ENCODE measurements at places on chromosomes 4 and X.
A peak's percentile ranks its signal among the peaks of the same experiment; 100 is the strongest.

DNA sequence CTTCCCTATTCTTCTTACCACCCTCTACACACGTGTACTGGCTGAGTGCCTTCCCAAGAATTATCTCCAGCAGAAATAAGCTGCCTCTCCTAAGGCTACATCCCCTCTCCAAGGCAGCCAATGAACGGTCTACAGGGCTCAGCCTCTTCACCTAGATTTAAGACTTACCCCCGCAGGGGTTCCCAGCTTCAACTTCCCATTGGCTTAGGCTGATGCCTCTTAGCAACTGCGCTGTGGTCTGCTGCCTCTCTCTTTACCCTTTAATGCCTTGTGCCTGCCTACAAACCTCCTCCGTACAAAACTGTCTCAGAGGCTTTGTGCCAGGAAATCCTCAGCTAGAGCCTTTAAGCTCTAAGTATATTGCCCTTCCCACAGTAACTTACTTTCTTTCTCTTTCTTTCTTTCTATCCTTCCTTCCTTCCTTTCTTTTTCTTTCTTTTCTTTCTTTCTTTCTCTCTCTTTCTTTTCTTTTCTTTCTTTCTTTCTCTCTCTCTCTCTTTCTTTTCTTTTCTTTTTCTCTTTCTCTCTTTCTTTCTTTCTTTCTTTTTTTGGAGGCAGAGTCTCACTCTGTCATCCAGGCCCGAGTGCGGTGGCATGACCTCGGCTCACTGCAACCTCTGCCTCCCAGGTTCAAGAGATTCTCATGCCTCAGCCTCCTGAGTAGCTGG, 15.1 kb upstream of the PIGA start:
- DNase-seq: no peak

GRCh38 chr4:147327322-147327721, 153.6 kb upstream of the EDNRA start:
- DNase-seq: no peak

DNA sequence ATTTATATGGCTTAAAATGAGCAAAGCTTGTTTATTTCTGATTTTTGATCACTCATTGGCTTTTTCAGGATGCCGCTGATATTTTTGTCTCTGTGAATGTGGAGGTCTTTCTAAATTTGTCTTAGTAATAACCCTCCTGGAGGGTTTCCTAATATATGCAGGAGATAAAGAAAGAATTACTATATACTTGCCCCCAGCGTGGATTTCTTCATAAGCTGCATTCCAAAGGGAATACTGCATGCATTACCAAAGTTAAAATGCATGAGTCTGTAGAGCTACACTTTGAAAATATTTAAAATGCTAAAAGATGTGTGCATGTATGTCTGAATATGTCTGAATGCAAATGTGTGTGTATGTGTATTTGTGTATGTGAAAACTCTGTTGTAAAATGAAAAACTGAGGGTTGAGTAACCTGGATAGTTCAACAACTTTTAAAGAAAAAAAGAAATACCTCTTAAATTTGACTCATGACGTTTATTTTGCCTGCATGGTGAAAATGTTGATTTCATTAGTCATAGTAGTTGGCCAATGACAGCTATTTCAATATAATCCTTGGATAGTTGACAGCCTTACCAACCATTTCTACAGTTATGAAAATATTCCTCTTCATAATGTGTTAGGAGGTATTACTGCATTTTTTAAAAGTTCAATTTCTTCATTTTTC, 113.2 kb upstream of the ZNF827 start:
- no peak for DNase-seq

GRCh38 chr4:106355193-106355592, 13.4 kb downstream of the GIMD1 start:
- DNase-seq: no peak

GRCh38 chrX:64977830-64978229, 1.6 kb upstream of the ZC4H2 start:
- DNase-seq: no peak

GRCh38 chr4:136803433-136803832, 728.9 kb downstream of the PCDH18 start:
- DNase-seq: no peak

DNA sequence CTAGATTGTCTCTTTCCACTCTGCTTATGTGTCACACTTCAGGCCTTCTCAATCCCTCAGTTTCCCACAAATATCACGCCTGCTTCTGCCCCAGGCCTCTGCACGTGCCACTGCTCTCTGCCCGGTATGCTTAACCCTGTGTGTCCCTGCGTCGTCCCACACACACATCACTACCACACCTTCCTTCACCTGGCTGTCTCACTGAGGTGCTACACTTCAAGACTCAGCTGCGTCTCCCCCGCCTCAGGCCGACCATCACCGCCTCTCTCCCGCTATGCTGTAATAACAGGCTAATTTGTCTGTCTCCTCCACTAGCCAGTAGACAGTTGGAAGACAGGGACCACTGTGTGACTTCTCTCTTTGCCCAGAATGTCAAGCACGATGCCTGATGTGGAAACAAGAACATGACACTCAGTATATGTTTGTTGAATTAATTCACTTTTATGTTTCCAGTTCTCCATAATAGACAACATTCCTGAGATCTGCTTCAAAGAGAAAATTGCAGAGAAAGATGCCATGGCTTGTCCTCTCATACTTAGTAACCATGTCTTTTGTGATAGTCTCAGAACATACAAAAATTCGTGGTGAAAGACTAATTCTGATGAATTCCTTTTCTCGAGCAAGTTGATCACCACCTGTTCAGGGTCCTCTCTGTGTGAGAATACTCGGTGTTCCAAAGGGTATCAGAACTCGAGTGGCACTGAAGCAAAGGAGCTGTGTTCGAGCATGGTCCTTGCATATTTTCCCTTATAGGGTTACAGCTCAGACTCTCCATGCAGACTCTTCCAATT, 54.2 kb downstream of the AFAP1 start:
- no peak for DNase-seq

GRCh38 chrX:125288343-125288742, 31.3 kb upstream of the TEX13C start:
- no peak for DNase-seq

- DNase-seq: no peak
Observed at GRCh38 chrX:111443946-111444345, 32.0 kb upstream of the DCX start.

- no peak for DNase-seq
Observed at GRCh38 chr4:153265306-153266047, 61.2 kb downstream of the TRIM2 start.

- DNase-seq: no peak
Observed at GRCh38 chr4:130110189-130110588, 1014.2 kb downstream of the C4orf33 start.

- no peak for DNase-seq
Observed at GRCh38 chr4:156173486-156173885, 219.8 kb upstream of the CTSO start.

DNA sequence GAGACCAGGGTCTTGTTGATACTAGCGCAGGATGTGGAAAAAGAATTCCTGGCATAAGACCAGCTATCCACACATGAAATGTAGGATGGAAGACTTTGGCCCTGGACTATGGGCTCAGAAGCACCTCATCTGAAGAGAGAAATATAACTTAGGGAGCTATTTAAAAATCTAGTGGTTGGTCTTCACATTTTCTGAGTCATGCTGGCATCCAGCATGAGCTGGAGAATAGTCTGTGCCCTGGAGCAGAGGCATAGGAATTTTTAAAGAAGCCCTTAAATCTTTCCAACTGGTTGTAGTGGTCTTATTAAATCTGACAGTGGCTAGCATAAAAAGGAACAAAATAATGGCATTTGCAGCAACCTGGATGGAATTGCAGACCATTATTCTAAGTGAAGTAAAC, 86.3 kb downstream of the SMARCA5 start:
- DNase-seq: no peak

DNA sequence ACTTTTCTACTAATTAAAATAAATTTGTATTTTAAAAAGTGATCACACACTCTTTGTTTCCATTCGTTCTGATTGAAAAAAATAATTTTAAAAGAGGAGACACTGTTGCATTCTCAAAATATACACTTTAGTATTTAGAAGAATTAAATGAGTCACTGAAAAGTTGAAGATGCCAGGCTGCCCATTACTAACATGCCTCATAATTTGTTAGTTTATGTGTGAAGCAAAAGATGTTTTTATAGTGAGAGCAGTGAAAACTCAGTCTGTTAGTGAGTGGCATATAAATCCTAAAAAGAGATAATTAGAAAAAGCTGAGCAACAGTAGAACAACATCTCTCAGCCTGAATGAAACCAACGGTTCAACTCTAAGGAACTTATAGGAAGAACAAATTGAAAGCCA, 143.4 kb downstream of the CDS1 start:
- DNase-seq: no peak

GRCh38 chr4:158020734-158021346, 152.0 kb downstream of the GASK1B start:
- peak; percentile 88 for DNase-seq

DNA sequence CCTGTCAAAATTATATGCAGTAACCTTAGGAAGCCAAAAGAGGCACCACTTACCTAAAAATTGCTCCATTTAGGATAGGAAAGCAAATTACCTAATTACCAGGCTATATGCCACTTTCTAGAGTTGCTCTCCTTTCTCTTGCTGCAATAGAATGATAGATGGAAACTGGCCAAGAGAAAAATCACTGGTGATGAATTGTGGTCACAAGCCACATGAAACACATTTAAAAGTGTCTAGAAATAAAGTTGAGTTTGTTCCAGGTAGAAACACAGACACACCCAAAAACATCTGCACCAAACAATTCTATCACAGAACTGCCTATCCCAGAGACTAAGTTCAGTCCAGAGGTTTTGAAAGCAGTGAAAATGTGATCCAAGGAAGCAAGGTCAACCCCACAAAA, 337.7 kb downstream of the PCDH19 start:
- DNase-seq: no peak

DNA sequence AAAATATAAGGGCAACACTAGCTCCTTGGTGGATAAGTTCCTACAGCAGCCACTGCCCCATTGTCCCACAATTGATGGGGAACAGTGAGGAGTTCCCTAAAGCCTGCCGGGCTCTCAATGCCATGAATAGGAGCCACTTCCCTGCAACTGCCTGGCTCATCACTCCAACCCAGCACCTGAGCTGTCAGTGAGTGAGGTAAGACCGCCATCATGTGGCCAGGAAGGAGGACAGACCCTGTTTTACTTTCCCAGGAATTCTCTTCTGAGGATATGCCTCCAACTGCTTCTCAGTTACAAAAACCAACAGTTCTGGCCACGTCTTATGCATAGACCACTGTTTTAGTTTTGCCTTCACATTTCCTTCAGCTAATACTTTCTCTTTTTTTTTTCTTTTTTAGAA, 45.5 kb downstream of the SRPX start:
- no peak for DNase-seq

DNA sequence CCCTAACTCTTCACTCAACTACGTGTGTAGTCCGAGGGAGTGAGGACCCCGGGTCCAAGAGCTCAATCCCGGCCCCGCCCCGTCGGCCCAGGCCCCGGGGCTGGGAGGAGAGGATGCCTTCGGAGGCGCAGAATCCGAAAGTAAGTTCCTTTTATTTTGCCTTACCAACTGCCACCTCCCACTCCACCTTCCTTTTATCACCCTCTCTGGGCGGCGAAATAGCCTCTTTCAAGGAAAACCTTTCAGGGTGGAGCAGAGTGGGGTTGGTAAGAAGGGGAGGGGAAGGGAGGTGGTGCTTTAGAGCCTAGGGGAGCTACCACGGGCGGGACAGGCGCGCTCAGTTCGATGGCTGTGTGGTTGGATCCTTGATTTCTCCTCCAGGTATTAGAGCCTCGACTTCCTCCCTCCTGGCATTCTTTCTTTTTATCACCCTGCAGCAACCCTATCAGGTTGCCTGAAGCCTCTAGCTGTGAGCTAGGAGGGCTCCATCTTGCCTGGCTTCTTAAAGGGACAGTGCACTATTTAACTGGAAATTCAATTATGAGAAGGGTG, 191.2 kb downstream of the RRAGB start:
- no peak for DNase-seq

DNA sequence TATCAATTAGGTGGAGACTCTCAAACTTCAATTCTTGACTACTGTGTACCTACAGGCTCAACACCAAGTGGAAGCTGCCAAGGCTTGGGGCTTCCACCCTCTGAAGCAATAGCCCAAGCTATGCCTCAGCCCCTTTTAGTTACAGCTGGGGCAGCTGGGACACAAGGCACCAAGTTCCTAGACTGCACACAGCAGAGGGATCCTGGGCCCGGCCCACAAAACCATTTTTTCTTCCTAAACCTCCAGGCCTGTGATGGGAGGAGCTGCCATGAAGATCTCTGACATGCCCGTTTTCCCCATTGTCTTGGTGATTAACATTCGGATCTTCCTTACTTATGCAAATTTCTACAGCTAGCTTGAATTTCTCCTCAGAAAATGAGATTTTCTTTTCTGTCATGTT, 3.4 kb upstream of the UGDH start:
- no peak for DNase-seq

DNA sequence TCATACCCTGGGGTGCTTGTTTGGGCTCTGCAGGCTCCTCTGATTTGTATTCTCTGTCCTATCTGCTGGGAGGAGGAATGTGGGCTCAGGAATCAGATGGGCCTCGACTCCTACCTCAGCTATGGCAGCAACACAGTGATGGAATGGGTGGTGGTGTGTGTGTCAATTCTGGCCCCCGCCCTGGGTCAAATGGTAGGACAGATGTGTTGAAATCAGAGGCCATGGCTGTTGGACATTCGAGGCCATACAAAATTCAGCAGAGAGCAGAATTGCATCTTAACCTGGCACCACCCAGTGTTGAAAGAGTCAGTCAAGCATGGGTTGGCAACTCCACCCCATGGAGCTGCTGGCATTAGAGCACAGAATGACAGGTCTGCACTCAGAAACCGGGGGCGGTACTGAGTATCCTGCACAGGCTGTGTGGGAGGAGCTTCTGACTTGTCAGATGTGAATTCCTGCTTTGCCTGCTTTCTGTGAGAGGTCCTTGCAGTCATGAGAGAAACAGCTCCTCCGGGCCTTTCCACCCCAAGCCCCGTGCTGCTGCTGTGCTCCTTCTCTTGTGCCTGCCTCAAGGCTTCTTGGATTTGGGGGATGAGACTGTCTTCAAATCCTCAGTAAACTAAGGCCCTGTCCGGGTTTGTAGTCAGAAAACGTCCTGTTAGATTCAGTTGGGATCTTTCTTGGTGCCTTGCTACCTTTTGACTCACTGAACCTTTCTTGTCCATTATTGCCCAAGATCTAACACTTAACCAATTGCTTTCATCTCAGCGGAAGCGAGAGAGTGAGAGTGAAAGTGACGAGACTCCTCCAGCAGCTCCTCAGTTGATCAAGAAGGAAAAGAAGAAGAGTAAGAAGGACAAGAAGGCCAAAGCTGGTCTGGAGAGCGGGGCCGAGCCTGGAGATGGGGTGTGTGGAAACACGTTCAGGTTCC, 13.0 kb downstream of the DKC1 start:
- DNase-seq: no peak

- DNase-seq: no peak
Observed at GRCh38 chr4:186719925-186720694, 3.5 kb downstream of the FAT1 start.

GRCh38 chr4:163180090-163180489, 13.4 kb upstream of the NAF1 start:
- no peak for DNase-seq

GRCh38 chr4:630656-631055, 5.3 kb downstream of the PDE6B start:
- DNase-seq: no peak
